Stimulated activated CD4-positive, alpha-beta T cell treated with anti-CD3 and anti-CD28 coated beads, Interleukin-2, amount 100 ng/mL, for 24 hours (primary cell): ENCODE measurements at places on chromosomes 1 and 21.

DNA sequence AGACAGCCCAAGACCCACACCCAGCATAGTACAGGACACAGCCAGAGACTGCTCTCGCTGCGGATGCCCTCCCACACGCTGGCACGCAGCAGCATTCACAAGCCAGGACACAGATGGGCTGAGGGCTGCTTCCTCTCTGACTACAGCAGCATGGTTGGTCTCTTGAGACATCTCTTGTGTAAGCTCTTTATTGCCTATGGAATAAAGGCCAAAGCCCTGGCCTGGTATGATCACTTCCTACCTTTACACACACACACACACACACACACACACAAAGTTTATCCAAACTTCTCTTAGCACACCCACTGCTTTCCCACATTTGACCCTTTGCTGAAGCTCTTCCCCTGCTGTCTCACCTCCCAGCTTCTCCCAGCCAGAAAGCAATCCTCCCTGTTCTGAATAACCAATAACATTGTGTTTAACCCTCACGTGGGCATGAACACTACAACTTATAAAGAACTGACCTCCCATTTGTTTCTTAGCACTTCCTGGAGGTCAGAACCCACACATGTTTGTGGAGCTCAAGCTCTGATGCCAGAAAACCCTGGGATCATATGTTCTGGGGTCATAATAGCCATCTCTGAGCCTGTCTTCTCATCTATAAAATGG is 1.2 kb upstream of the LUZP1 start:
- DNase-seq: no peak

DNA sequence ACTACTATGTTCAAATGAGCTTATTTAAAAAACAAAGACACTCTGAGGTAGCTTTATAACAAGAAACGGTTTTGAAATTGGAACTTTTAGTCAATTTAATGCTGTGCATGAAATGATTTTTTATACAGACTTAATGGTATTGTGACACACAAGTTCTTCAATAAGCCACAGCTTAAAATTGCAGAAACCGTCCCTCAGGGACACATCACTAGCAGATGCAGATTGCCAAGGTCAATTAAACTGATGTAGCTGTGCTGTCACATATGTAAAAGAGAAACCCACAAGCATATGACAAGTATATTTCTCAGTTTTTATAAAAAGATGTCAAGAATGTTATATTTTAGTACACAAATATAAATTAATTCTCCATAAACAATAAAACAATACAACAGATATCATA is 366.9 kb downstream of the DPYD start:
- DNase-seq: no peak

GRCh38 chr1:174964261-174964971 is 35.3 kb upstream of the CACYBP start:
- DNase-seq: peak; percentile 23

DNA sequence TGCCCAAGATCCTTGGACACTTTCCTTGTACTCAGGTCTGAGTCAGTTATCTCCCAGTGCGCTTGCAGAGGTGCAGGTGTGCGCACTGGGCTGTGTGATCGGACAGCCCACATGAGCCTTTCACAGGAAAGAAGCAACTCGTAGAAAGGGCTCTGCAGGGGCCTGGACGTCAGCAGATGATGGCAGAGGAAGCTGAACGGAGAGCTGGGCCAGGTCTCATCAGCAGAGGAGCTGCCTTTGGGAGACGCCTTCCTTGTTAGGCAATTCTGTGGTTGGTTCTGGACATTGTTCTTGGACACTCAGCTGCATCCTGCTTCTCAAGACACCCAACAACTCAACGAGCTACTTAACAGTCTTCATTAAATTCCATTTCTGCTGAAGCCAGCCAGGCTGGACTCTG is 7.5 kb upstream of the PROK1 start:
- no peak for DNase-seq

GRCh38 chr1:87358219-87358618 is 29.5 kb downstream of the LMO4 start:
- no peak for DNase-seq

GRCh38 chr1:46749404-46749803 is 30.5 kb upstream of the EFCAB14 start:
- DNase-seq: no peak

DNA sequence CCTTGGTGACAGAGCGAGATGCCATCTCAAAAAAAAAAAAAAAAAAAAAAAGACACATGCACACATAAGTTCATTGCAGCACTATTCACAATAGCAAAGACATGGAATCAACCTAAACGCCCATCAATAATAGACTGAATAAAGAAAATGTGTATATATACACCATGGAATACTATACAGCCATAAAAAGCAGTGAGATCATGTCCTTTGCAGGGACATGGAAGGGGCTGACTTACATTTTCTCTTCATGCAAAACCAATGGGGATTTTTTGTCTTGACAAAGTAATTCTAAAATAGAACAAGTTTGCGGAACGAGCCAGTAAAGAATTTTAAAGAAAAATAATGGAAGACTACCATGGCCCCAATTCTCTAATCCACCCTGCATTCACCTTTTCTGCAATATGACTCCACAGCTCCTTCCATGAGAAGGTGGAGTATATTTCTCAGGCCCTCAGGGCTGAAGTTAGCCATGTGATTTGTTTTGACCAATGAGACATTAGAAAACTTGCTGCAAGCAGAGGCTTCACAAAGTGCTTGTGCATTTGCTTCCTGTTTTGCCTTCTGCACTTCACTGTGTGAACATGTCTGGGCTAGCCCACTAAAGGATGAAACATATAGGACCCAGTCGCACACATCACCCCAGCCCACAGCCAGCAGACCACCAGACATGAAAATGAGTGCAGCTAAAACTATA is 78.8 kb upstream of the NR5A2 start:
- DNase-seq: no peak
